ENCODE measurements at places on chromosomes 7 and 10.

DNA sequence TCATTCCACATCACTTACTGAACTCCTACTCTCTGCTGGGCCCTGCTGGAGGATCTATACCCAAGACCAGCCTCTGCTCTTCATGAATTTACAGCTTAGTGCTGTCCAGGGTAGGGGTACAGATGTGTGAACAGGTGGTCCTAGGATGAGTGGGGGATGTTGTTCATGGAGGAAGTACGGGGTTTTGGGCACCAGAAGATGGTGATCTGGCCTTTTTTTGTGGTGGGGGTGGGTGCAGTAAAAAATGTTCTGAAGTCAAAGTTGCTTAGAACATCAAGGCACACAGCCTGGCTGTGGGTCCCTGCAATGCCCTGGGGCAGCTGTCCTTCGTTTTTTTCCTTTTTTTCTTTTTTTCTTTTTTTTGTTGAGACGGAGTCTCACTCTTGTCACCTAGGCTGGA, 34.2 kb upstream of the GNA12 start:
- no peak for DNase-seq

- DNase-seq: peak; percentile 86
Observed at GRCh38 chr7:107180378-107180777, 11.6 kb downstream of the HBP1 start.

DNA sequence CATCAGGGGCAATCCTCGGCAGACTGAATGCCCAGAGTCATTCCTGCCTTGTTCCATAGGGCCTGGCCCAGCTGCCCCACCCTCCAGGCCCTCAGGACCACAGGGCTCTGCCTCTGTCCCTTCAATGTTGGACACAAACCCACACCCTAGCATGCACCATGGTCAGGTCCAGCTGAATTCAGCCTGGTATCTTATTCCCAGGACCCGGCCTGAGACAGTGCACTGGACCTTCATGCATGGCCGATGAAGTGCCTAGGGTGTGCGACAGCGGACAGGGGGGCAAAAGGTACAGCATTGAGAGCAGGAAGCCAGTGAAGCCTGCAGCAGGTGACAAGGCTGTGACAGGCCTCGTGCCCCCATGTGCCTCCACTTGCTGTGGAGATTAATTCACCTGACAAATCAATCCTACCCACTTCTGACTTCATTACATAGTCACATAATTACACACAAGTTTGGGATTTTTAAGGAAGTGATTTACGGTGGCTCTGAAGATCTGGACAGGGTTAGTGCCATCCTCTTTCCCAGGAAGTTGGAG, 261.9 kb downstream of the GRID1 start:
- DNase-seq: no peak

- DNase-seq: no peak
Observed at GRCh38 chr7:7857143-7857583, 111.4 kb upstream of the GLCCI1 start.

DNA sequence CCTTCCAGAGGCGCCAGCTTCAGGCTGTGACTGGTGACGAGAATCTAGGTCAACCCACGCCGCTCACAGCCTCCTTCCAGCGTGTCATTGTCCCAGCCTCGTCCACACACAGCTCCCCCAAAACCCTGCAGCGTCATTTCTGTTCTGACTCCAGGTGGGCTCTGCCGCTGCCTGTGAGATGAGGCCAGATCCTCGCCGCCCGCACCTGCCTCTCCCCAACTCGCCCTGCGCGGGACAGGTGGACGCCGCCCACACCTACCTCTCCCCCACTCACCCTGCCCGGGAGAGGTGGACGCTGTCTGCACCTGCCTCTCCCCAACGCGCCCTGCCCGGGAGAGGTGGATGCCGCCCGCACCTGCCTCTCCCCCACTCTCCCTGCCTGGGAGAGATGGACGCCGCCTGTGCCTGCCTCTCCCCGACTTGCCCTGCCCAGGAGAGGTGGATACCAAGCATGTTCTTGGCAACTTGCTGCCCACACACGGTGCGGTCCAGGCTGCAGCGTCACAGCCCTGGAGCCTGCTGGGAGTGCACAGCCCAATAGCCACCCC, 32.0 kb upstream of the CFAP46 start:
- DNase-seq: no peak

DNA sequence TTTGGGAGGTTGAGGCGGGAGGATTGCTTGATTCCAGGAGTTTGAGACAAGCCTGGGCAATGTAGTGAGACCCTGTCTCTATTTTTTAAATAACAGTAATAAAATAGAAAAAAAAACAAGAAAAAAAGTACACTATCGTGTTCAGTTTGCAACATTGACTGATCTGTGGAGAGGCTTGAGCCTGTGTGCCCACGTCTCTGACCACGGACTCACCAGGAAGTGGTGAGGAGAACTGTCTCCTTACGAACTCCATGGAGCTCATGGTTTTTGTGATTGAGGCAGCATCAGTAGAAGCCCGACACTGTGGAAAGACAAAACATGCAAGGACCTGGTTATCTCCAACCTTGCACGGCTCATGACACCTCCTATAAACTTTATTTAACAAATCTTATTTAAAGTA, 23.9 kb upstream of the DNAJB6 start:
- DNase-seq: no peak

DNA sequence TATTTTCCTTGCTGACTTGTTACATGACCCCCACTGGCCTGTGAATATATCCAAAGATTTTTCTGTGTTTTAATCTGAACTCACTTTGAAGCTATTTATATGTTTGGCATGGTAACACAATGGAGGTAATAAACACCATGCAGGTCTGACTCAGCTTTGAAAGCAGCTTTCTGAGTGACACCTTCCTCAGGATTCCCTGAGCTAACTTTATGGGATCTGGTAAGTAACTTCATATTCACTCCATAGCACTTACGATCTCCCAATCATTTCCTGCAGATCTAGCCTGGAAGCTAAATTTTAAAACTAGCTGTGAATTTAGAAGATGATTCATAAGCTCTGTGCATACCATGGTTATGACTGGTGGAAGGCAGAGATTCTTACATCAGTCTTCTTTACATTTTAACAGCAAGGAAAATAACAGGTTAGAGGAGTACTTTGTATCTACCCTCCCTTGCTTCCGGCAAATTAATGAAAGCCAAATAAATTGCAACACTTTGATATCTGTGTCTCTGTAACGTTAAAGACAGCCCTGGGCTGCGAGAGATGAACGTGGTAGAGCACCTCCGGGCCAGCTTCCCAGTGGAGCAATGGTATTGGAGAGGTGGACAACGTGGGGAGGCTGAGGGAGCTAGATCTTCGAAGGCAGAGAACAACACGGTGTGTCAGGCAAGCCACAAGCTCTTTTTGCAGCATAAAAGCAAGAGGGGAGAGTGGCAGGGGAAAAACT, 170.2 kb upstream of the KLF14 start:
- peak; percentile 87 for DNase-seq

GRCh38 chr10:50469778-50470193, 154.0 kb downstream of the SGMS1 start:
- no peak for DNase-seq

DNA sequence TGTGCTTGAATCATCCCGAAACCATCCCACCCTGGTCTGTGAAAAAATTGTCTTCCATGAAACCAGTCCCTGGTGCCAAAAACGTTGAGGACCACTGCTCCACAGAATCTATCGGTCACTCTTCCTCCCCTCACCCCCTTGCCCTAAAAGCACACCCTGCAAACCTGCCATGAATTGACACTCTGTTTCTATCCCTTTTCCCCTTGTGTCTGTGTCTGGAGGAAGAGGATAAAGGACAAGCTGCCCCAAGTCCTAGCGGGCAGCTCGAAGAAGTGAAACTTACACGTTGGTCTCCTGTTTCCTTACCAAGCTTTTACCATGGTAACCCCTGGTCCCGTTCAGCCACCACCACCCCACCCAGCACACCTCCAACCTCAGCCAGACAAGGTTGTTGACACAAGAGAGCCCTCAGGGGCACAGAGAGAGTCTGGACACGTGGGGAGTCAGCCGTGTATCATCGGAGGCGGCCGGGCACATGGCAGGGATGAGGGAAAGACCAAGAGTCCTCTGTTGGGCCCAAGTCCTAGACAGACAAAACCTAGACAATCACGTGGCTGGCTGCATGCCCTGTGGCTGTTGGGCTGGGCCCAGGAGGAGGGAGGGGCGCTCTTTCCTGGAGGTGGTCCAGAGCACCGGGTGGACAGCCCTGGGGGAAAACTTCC, 784 bp upstream of the SERPINE1 start:
- peak; percentile 76 for DNase-seq

DNA sequence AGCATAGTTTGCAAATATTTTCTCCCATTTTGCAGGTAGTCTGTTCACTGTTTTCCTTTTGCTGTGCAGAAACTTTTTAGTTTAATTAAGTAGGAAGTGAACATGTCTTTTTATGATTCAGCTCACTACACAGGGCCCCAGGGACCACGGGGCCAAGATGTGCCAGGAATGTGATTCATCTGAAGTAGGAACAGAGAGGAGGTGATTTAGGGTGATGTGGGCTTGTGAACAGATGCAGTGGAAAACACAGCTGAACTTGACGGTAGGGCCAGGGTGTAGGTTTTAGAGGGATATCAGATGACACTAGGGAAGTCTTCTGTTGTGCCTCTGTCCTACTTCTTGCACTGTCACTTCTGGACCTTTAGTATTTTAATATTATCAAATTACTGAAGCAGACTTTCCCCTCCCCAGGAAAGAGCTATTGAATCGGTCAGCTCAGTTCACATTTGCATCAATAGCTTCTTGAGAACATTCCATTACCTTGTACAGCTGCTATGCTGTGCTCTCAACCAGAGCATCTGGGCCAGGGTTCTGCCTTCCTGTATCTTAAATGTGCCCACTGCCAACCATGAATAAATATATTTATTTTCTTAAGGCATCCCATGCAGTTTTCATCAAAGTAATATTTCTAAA, 96.9 kb downstream of the OSBPL3 start:
- peak; percentile 60 for DNase-seq

- DNase-seq: peak; percentile 38
Observed at GRCh38 chr7:44990109-44991023, 9.6 kb upstream of the CCM2 start.

GRCh38 chr7:92794391-92794790, 42.0 kb downstream of the CDK6 start:
- no peak for DNase-seq
